MV-4-11 (cell line): ENCODE measurements at places on chromosomes 12 and 14.

DNA sequence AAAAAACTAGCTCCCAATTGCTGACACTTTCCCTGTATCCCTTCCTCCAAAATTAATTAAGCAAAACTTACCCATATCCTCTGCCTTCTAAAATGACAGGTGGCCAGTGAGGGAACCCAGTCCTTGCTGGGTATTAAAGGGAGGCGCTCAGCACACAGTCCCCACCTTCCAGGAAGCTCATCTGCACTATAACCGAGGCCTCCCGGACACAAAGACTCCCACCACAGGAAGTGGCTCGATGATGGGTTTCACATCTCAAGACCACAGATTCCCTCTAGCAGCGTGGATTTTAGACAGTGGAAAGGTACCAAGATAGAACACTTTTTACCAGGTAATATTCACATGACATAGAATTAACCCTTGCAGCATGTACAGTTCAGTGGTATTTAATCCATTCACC lies 126.8 kb upstream of the NCOR2 start:
- peak; percentile 72 for DNase-seq

DNA sequence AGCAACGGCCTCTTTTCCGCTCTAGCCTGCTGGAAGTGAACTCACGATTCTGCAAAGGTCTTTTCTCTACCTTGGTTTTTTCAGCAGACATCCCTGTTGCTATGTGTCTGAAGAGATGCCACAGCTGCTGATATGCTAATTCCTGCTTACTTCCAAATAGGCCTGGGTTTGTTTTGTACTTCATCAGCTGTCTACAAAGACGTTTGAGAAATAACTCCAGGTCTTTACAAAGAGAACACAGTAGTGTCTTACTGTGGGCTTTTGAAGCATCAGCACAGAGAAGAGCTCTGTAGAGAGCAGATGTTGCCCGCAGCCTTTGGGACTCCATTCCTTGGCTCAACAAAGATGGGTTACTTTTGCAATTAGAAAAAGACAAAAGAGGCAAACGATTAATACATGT lies 1366.5 kb downstream of the AACS start:
- no peak for DNase-seq

- no peak for DNase-seq
Measured at GRCh38 chr14:92579244-92579936, 65.8 kb downstream of the RIN3 start.

- peak; percentile 87 for DNase-seq
Measured at GRCh38 chr14:75604979-75605851, 26.8 kb downstream of the FLVCR2 start.

- no peak for DNase-seq
Measured at GRCh38 chr12:47165934-47166333, 86.2 kb upstream of the AMIGO2 start.

- no peak for DNase-seq
Measured at GRCh38 chr12:105477873-105478272, 147.4 kb downstream of the C12orf75 start.

DNA sequence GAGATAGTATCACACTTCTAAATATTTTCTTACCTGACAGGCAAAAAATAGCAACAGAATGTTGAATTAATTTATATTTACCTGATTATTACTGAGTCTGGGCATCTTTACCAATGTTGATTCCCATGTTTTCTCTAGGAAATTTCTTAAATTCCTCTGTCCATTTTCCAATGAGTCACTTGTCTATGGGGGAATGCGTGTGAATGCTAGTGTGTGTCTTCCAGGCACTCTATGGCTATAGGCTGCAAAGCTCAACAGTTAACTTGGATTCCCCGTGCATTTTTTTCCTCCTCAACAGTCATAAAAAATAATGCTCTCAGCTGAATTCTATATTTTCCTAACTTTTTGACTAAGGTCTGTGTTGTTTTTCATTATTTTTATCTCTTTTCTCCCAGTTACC lies 1385.8 kb upstream of the FLRT2 start:
- no peak for DNase-seq

GRCh38 chr14:21047378-21047781 lies 5.2 kb downstream of the RNASE7 start:
- DNase-seq = no peak

DNA sequence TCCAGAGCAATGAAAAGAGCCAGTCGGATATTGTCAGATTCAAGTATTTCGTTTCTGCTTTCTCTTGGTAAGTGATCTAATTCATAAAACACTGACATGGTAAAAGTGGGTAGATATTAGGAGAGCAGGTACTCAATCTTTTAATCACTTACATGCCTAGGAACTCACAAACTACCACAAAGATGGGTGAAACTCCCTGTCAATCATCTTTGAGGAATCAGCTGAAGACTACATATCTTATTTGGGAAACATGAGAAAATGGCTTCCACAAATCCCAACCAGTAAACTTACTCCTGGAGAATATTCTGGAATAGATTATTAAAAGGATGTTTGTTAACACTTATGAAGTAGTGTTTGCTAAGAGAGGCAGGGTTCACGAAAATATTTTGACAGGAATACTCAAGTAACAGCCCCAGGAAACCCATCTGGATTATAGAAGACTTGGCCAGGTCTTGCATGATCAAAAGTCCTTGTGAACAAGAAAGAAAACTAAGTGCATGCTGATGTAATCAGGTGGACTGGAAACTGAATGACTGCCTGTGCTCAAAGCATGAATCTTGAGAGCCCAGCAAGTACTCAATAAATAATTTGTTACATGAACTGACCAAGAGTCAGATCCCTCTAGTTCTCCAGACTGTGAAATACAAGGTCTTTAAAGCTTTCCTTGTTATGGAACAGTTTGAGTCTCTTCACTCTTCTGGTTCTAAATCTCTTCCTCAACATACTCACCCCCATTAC lies 15.5 kb downstream of the CNIH1 start:
- no peak for DNase-seq

- DNase-seq = no peak
Measured at GRCh38 chr14:56005191-56006053, 112.8 kb upstream of the PELI2 start.

GRCh38 chr14:61452452-61452851 lies 131.1 kb downstream of the PRKCH start:
- DNase-seq = no peak

- DNase-seq = no peak
Measured at GRCh38 chr12:101200824-101201223, 9.2 kb downstream of the SLC5A8 start.

DNA sequence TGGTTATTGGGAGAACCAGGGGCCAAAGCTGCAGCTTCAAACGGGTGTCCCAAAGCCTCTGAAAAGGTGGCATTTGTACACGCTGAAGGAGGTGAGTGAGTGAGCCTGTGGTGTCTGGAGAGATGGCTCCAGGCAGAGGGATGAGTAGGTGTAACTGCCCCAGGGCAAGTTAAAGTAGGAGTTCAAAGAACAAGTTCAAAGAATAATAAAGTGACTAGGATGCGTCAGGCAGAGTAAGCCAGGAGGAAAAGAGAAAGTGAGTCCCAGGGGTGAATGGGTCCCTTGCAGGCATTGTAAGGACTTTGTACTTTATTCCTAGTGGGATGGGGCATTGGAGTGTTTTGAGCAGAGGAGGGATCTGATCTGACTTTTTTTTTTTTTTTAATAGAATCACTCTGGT lies 201.4 kb upstream of the PWP1 start:
- no peak for DNase-seq

GRCh38 chr12:57093415-57094207 lies 4.7 kb downstream of the NAB2 start:
- peak; percentile 33 for DNase-seq

GRCh38 chr12:55733021-55733555 lies 4.3 kb upstream of the CD63 start:
- no peak for DNase-seq

- DNase-seq = peak; percentile 79
Measured at GRCh38 chr12:85662207-85662602, 174.0 kb downstream of the RASSF9 start.

GRCh38 chr14:60720962-60721325 lies 3.2 kb downstream of the SIX4 start:
- no peak for DNase-seq

- peak; percentile 95 for DNase-seq
Measured at GRCh38 chr14:72535485-72535884, 358.4 kb downstream of the DPF3 start.

DNA sequence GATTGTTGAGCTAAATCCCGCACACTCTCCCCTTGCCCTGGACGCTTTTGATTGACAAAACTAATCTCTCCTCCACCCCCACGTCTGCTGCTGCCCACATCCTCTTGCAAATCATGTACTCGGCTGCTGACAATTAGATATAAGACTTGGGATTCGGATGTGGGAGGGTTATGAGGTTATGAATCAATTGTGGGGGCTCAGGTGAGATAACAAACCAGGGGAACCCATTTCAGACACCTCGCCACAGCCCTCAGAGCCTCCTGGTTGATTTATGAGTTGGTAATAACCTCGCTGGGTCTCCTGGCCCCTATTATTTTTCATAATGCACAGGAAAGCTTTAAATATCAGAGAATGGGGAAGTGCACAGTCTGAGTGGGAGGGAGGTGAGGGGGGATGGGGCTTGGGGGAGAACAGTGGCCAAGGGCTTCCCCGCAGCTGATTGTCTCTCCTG lies 449.9 kb downstream of the DPF3 start:
- peak; percentile 50 for DNase-seq

DNA sequence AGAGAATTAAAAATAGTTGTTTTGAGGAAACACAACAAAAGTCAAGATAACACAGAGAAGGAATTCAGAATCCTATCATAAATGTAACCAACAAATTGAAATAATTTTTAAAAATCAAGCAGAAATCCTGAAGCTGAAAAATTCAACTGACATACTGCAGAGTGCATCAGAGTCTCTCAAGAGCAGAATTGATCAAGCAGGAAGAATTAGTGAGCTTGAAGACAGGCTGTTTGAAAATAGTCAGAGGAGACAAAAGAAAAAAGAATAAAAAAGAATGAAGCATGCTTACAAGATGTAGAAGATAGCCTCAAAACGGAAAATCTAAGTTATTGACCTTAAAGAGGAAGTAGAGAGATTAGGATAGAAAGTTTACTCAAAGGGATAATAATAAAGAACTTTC lies 65.8 kb upstream of the PPP2R5C start:
- no peak for DNase-seq

DNA sequence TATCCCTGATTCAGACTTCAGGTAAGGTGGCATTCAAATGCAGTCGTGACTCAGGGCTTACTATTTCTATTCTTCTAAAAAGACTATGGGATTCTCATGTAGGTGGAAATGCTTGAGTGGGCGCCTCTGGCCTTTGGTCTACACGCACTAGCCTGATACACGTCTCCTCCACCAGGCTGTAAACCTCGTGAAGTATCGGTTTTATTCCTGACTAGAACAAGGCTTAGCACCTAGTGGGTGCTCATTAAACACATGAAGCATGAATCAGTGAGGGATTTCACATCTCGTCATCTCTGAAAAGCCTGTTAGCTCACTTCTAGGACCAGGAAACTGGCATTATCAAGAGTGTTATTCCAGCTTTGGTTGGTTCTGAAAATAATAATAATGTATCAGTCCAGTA lies 17.7 kb upstream of the HNF1A start:
- DNase-seq = no peak

DNA sequence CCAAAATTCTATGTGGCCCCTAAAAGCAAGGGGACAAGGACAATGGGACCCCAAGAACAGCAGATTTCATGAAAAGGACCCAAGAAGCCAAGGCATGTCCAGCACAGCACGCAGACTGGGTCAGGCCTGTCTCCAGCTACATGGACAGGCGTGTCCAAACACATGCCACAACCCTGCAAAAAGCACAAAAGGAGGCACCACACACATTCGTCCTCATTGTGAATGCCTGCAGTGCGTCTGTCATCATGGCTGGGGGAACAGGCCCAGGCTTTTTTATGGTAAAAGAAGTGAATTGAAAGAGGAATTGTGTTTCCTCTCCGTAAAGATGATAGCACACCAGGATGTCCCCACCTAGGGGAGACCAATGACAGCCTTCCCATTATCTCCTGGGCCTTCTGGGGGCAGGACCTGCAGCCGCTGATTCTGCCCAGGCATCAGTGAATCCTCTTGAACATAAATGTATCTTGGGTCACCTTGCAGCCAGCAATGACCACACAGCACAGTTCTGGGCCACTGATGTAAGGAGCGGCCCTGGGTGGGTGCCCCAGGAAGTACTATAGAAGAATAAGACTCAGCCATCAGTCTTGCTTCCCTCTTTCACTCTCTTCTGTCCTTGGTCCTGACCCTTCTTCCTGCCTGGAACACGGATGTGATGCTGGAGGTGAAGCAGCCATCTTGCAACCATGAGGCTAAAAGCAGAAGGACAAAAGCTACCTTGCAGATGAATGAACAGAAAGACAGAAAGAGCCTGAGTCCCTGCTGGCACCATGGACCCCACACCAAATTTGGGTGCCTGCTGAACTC lies 29.8 kb upstream of the C14orf180 start:
- DNase-seq = no peak

- DNase-seq = peak; percentile 70
Measured at GRCh38 chr12:100128512-100128908, 14.2 kb downstream of the BLTP3B start.

- DNase-seq = peak; percentile 30
Measured at GRCh38 chr14:77623201-77623600, 6.8 kb upstream of the SPTLC2 start.

DNA sequence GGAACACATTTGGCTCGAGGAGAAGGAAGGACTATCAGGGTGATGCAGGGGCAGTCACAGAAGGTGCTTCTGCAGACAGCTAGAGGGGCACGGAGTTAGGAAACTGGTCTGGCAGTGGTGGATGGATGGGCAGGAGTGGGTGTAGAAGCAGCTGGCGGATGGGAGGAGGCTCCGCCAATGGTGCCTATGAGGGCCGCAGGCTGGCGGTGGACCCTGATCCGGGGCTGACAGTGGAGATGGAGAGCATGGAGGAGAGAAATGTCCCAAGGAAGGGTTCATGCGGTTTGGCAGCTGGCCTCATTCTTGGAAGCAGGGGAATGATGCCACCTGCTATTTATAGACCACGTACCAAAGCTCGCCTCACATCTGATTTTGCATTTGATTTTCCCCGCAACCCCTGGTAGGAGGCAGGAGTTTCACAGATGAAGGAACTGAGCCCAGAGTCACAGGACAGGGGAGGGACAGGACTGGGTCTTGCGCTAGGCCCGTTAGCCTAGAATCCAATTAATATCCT lies 237.1 kb downstream of the FOXN3 start:
- no peak for DNase-seq

DNA sequence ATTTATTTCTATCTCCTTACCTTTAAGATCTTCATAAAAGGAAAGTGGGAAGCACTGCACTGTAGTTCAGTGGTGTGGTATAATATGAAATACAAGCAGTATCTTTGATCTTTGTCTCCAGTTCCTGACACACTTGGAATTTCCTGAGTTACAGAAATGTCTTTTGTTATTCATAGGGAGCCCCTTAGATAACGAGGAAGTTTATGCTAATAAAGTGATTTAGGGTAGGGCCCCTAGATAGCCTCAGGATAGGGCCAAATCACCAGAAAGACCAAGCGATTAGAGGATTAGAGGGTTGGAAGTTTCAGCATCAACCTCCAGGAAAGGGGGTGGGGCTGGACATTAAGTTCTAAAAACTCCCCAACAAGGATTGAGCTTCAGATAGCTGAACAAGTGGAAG lies 29.9 kb upstream of the DDHD1 start:
- no peak for DNase-seq

- DNase-seq = no peak
Measured at GRCh38 chr12:99024191-99024590, 379.1 kb downstream of the APAF1 start.

GRCh38 chr12:57145460-57146059 lies 1.9 kb downstream of the LRP1-AS start:
- DNase-seq = no peak

- peak; percentile 1 for DNase-seq
Measured at GRCh38 chr12:109458086-109458485, 19.0 kb downstream of the KCTD10 start.
